Osteocyte (in vitro differentiated cells): ENCODE measurements at places on chromosomes 16 and 17. TPM values are rescaled to one million over a fixed set of nuclear protein-coding genes. Genes with fewer than 3 reads are reported as not detected.

The CORO1A gene
- total RNA-seq, result 0.97 and 3.2 TPM in 2 replicates

GRCh38 chr16:28038409-28038808, 25.1 kb downstream of the GSG1L start:
- DNase-seq, result no peak
- no peak overlapping the region for H3K27ac ChIP-seq
- H3K36me3 ChIP-seq, result no peaks in the 10 kb centered on the region

GRCh38 chr17:10731408-10731879, 1.6 kb upstream of the TMEM220 start:
- peaks cover 2% of the 10 kb centered on the region for H3K27me3 ChIP-seq
- H3K4me1 ChIP-seq, result peaks cover 14% of the 10 kb centered on the region
- DNase-seq, result peak; percentile 49
- no peaks in the 10 kb centered on the region for H3K36me3 ChIP-seq

The KCNJ18 gene
- total RNA-seq, result not detected in 2 replicates

The CCL16 gene
- not detected in 2 replicates for total RNA-seq

The CFAP119 gene
- total RNA-seq, result 5.0 and 9.7 TPM in 2 replicates

DNA sequence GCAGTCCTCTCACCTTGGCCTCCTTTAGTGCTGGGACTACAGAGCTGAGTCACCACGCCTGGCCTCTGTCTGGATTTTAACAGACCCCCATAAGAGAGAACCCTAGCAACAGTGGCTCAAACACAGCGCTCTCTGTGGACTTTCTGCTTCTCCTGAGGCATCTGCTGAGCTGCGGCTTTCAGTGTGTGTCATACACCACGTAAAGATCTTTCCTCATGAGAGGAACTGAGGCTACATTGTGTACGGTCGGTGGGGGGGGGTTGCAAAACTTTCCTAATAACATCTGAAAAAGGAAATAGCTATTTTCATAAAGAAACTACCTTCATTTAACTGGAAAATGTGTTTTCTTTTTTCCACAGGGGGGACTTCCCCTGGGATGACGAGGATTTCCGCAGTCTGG, 32.9 kb downstream of the DEF8 start:
- no peaks in the 10 kb centered on the region for H3K27me3 ChIP-seq
- no peak overlapping the region for H3K27ac ChIP-seq
- H3K36me3 ChIP-seq, result peaks cover 25% of the 10 kb centered on the region
